NCI-H187 (cell line): ENCODE measurements at places on chromosomes 1 and 21.

- DNase-seq = no peak
These were observed 88.5 kb downstream of the BEND5 start for GRCh38 chr1:48688102-48688760.

DNA sequence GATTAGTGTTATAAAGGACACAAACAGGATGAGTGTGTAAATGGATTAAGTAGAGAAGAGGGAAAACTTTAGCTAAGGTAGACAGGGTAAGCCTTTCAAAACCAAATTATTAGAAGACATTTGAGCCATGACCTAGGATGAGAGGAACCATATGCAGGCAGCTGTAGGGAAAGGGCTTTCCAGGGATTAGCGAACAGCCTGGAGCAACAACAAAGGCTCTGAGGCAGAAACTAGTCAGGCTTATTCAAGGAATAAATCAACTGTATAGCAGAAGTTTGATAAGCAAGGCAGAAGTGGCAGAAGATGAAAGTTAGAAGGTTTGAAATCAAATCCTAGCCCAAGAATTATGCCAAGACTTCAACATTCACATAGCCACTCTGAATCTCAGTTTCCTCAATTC, 21.3 kb downstream of the AIDA start:
- DNase-seq = no peak

- no peak for DNase-seq
These were observed 14.1 kb downstream of the SYT6 start for GRCh38 chr1:114139540-114139939.

DNA sequence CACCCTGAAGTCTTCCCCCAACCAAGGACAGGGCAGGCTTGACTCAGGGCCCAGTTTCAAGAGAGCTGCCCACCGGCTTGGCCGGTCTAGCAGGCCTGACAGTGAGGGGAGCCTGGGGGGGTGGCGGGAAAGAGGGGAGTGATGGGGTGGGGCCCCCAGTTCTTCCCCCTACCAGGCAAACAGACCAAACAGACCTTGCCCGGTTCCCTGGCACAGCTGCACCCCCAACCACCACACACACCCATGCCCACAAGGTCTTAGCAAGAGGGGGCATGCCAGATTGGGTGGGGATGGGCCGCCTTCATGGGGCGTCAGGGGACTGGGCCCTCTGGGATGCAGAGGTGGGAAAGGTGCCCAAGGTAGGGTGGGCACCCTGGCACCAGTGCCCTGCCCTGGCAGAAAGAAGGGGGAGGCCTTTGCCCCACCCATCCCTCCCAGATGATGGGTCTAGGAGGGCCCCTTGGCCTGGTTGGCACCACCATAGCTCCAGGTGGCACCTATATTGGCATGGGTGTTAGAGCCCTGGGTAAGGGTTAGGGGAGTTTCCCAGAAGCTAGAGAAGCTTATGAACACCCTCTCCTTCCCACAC, 8.9 kb downstream of the ZBTB7B start:
- no peak for DNase-seq

GRCh38 chr1:228018961-228019721, 12.3 kb downstream of the WNT3A start:
- DNase-seq = no peak

DNA sequence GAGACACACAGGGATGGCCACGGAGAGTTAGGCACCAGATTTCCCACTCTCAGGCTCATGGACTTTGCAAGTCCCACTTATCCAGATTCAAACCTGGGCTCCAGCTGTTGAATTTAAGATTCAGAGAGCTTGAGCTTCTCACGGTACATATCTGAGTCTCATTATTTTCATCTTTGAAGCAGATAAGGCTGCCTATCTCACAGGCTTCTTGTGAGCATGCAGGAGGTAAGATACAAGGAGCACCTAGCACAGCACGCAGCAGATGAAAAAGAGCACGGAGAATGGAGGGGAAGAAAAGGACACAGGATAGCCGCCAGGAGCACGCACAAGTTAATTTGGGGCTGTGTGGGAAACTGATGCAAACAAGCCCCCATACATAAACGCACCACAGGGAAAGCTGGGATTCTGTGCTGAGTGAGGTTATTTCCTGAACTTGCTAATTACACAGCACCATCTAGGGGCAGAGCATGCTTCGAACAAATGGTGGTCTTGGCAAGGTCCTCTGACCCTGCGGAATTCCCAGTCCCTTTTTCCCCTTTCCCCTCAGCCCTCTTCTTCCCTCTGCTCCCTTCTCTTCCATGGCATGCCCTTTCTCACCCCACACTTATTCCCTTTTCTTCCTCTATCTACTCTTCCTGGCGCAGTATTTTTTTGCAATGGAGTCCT, 134.7 kb upstream of the VANGL1 start:
- peak; percentile 8 for DNase-seq

- no peak for DNase-seq
These were observed 66.7 kb downstream of the CCDC30 start for GRCh38 chr1:42529724-42530181.

- no peak for DNase-seq
These were observed 80.7 kb downstream of the NID1 start for GRCh38 chr1:235984041-235984825.

- DNase-seq = peak; percentile 39
These were observed 10.1 kb upstream of the LRRC71 start for GRCh38 chr1:156910309-156910782.

DNA sequence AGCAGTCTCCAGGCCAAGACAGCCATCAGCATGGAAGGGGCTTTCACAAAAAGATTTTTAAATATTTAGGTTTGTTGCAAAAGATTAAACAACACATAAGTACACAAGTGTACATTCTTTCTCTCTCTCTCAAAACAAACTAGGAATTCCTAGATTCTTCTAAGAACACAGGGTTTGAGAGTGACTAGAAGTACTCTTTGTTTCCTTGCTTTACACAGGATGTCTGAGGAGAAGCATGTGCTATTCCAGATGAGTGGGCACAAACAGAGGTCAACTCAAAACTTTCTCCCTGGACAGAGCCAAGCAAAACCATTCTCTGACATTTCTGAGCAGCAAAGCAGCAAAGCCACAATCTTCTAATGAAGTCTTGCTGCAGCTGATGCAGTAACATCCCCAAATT, 210.6 kb upstream of the HOOK1 start:
- no peak for DNase-seq

DNA sequence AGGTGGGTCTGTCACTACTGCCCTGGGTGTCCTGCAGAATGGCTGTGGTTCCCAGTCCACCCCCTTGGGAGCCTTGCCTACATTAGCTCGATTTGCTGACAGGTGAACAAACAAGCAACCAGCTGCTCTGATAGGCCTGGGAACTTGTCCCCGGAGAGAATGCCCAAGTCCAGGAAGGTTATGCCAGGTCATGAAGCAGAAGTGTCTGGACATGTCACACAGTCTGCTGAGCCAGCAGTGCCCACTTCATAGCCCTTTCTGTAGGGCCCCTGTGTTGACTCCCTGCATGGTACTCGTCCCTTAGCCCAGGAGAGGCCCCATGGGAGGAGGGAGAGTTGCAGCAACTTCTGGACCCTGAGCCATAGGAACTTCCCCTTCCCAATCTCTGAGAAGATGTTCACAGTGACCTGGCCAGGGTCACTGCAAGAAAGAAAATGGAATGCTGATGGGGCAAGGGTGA, 31.0 kb downstream of the UCK2 start:
- DNase-seq = no peak

DNA sequence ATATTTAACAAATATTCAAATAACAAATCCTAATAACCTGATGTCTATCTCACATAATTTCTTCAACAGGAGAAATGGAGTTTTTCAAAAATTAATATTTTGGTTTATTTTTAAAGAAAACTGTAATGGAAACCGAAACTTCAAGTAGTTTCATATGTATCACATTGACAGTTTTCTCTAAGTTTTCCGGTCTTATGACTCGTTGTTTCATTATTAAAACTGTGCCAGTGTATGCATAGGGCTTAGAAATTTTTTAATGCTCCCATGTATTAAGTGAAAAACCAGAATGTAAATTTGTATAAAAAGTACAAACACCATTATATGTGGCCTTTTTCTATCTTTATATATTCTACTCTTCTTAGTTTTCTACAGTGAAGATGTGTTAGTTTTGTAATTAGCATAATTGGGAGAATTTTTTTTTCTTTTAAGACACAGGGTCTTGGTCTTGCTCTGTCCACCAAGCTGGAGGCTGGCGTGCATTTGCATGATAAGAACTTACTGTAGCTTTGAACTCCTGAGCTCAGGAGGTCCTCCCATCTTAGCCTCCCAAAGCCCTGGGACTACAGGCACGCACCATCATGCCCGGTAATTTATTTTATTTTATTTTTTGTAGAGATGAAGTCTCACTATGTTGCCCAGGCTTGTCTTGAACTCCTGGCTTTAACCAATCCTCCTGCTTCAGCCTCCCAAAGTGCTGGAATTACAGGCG, 43.9 kb upstream of the SAMSN1 start:
- DNase-seq = no peak

DNA sequence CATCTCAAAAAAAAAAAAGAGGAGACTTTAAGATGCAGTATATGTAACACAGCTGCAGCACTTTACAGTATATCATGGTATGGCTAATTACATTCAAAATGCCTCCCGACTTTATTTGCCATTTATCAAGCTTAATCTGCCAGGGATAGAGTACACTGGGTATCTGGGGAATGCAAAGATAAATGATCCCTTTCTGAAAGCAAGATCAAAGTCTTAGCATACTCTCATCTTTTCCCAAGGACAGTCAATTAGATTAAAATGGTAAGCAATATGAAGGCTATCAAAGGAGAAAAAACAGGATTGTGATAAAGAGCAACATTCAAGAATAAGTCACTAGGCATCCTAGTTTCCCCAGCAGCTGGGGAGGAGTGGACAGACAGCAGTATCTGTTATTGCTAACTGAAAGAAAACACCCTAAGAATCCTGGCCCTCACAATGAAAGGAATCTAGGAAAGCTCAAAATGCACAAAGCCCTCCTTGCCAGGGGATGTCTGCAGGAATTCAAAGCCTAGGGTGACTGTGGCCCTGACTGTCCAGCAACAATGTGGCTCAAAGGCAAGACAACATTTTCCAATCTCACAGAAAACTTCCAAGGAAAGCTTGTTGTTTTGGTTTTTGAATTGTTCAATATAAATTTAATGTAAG, 56.7 kb upstream of the RAP1GAP start:
- DNase-seq = no peak

- no peak for DNase-seq
These were observed 92.1 kb upstream of the IPO9 start for GRCh38 chr1:201736707-201737320.

DNA sequence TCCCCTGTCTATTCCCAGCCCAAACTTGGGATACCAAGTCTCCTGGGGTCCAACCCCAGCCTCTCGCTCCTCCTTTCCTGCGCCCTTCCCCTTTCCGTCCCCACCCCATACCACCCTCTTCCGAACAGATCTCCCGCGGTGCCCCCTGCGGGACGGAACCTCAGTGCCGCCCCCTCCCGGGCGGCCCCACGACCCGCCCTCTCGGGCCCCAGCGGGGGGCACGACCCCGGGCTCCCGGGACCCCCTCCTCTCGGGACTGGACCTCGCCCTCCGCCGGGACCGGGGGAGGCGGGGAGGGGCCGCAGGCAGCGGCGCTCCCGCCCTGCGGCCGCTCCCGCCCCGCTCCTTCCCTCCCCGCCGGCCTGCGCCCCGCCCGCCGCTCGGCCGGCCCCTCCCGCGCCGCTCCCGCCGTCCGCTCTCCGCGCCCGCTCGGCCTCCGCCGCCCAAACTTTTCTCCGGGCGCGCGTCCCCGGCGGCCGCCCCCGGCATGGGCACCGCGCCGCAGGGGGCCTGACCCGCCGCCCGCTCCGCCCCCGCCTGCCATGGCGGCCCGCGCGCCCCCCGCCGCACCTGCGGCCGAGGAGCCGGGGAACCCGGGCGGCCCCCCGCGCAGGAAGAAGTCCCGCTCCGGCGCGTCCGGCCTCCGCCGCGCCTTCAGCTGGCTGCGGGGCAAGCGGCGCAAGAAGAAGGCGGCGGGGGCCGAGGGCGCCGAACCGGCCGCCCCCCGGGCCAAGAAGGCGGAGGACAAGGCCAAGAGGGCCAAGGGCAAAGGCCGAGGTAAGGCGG, 39.0 kb upstream of the SYNC start:
- DNase-seq = no peak

DNA sequence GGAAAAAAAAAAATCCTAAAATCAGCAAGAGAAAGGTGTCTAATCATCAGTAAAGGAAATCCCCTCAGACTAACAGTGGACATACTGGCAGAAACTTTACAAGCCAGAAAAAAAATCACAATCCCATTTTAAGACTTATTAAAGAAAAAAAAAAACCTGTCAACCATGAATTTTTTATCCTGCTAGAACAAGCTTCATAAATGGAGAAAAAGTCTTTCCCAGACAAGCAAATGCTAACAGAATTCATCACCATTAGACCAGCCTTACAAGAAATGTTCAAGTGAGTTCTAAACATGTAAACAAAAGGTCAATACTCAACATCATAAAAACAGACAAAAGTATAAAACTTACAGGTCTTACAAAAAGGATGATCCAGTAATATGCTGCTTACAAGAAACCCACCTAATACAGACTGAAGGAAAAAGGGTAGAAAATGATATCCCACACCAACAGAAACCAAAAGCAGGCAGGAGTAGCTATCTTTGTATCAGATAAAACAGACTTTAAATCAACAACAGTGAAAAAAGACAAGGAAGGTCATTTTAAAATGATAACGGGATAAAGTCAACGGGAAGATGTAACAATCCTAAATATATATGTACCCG, 129.6 kb downstream of the EVI5 start:
- DNase-seq = no peak

DNA sequence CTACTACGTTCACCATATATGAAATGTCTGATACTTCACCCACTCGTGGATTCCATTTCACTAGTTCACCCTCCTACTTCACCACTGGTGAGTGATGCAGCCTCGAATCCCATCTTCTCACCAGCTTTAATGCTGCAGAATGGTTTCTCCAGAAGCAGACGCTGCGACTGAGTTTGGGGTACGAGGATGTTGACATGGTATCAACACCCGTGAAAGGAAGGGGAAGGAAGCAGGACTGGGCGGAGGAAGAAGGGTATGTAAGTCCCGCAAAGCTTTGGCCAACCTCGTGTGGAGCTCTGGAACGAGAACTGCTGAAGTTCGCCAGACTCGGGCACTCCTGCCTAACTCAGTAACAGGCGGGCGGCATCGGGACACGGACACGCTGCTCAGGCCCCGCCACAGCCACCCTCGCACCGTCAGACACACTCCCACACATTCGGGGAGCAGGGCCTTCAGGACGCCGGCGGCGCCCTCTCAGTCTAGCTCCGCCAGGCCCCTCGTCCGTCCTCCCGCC, 833 bp upstream of the DIP2A start:
- DNase-seq = no peak

GRCh38 chr1:215957663-215958062, 390.6 kb downstream of the KCTD3 start:
- DNase-seq = no peak

- DNase-seq = no peak
These were observed 588.1 kb downstream of the DPYD start for GRCh38 chr1:97332716-97333115.

- no peak for DNase-seq
These were observed 63.7 kb downstream of the NRIP1 start for GRCh38 chr21:15001113-15001512.

GRCh38 chr1:165629848-165630628, 996 bp upstream of the MGST3 start:
- DNase-seq = peak; percentile 74
